CD4-positive, alpha-beta T cell treated with Interleukin-21 for 1 hour (primary cell): ENCODE measurements at places on chromosomes 4 and X.

GRCh38 chrX:145813081-145813480 is 4.5 kb upstream of the SLITRK2 start:
- DNase-seq, result no peak

DNA sequence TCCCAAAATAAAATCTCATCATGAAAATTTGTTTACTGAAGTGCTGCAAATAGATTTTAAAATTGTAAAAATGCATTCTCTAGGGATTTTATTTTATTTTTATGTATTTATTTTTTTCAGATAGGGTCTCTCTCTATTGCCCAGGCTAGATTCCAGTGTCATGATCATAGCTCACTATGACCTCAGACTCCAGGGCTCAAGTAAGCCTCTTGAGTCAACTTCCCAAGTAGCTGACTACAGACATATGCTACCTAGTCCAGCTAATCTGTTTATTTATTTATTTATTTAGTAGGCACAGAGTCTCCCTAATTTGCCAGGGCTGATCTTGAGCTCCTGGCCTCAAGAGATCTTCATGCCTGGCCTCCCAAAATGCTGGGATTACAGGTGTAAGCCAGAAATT is 317.7 kb upstream of the ANXA10 start:
- DNase-seq, result no peak

- no peak for DNase-seq
These were observed 775.4 kb downstream of the STPG2 start for GRCh38 chr4:97367878-97368277.

- no peak for DNase-seq
These were observed 141.3 kb downstream of the NR3C2 start for GRCh38 chr4:148300877-148301276.

GRCh38 chrX:68693481-68694434 is 46.3 kb downstream of the STARD8 start:
- peak; percentile 6 for DNase-seq

- DNase-seq, result no peak
These were observed 566.5 kb upstream of the FRG1 start for GRCh38 chr4:189374176-189374575.

- no peak for DNase-seq
These were observed 22.6 kb upstream of the TLR7 start for GRCh38 chrX:12844319-12844718.

DNA sequence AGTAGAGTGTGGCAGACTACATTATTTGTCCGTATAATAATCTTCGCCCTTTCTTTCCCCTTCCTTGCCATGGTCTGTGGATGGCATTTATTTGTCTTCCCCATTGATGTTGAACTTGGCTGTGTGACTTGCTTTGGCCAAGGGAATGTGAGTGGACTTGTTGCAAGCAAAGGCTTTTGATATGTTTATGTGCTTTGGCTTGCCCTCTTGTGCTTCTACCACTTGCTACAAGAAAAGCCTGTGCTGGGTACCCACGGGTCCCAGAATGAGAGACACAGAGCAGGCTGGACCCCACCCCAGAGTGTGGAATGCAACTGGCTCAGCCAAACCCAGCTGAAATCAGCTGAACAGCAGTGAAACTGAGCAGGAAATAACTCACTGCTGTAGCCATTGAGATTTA is 63.0 kb downstream of the FAM184B start:
- no peak for DNase-seq

DNA sequence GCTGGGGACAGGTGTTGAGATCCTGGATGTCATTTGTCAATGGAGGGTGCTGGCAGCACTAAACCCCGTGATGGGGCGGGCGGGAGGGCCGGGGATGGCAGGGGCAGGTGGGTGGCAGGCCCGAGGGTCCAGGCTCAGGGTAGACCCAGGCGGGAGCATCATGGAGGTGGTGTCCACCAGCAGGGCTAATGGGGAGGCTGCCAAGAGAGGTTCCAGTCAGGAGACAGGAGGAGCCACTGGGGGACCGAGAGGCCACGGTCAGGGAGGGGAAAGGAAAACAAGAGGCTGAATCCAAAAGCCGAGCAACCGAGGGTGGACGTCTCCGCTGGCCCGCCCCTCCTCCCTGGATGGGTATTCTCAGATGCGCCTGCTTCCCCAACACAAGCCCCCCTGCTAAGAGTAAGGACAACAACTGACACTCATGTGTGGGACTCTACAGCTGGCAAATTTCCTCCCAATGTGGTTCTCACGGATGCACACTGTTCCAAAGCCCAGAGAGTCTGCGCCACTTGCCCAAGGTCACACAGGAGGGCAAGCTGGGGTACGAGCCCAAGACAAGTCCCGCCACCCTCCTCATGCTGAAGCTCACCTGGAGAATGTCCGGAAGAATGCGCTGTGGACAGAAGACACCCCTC is 132.0 kb downstream of the CPZ start:
- DNase-seq, result no peak

GRCh38 chr4:140818433-140818832 is 62.2 kb upstream of the TBC1D9 start:
- no peak for DNase-seq

DNA sequence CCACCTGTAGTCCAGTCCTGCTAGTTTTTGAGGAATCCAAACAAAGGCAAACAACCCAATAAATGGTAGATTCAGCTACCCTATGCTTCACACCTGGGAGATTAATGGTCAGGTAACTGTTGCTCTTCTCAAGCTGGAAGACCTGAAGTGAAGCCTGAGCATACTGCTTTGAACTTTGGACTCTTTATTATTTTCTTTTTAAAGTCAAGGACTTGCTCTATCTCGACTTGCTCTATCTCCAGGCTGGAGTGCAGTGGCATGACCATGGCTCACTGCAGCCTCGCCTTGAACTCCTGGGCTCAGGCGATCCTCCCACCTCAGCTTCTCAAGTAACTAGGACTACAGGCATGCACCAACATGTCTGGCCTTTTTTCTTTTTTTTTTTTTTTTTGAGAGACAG is 14.7 kb upstream of the KLHL13 start:
- DNase-seq, result no peak

DNA sequence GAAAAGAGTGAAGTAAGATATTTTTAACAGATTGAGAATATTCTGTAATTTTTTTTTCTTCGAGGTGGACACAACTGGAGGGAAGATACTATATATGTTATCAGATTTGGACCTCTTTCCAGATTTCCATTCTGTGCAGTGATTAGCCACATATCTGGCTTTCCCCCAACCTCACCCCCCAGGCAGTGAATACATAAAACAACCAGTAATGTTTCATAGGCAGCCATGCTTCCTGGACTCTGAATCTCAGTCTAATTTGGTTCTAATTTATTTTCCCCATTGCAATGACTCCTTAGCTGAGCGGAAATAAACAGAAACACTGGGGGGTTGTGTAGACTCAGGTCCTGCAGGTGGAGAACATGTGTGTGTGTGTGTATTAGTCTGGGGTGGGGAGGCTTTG is 226.5 kb downstream of the FBXW7 start:
- DNase-seq, result no peak

GRCh38 chrX:9341291-9342201 is 123.3 kb upstream of the TBL1X start:
- peak; percentile 66 for DNase-seq

DNA sequence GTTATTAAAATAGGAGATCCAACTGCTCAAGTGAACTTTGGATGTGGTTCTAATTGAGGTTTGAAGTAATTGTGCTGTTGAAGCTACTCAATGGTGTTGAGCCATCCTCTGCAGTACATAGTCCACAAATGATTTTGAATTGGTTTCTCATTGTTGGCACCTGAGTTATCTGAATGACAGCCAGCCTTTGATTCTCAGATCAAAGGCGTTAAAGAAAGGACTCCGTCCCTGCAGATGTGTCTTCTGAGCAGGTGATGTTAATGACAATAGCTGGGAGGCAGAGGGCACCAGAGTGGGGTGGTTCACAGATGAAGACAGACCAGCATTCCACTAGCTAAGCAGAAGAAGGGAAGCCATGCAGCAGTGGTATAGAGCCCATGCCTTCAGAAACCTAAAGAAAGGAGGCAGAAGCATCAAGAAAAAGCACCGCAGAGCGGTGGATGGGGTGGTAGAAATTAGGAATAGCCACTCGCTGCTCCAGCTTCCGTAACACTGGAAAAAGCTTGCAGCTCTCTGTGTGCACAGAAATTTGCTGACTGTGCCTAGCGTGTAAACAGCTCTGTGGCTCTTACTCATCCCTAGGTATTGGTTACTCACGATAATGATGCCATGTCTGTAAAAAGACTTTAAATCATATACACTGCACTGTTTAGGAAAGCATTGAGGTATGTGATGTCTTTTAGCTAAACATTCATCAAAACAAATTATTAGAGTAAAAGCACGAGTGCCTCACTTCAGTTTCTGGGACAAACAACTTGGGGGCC is 79.2 kb upstream of the CLCN4 start:
- peak; percentile 45 for DNase-seq

DNA sequence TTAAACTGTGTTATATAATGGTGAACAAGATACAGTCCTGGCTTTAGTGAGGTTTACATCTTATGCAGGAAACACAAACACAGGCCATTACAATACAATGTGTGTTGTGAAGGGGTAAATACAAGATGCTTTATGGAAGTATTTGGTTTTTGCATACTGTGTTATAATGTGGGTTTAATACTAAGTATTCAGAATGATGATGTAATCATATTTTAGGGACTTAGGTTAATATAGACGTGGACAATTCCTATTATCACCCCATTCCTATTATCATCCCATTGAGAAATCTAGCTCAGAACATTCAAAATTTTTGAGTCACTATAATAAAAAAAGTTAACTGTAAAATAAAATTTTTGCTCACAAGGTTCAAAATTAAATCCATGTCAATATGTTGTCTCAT is 24.1 kb downstream of the MMAA start:
- DNase-seq, result no peak

- peak; percentile 48 for DNase-seq
These were observed 7.0 kb downstream of the AMMECR1 start for GRCh38 chrX:110310896-110311295.

DNA sequence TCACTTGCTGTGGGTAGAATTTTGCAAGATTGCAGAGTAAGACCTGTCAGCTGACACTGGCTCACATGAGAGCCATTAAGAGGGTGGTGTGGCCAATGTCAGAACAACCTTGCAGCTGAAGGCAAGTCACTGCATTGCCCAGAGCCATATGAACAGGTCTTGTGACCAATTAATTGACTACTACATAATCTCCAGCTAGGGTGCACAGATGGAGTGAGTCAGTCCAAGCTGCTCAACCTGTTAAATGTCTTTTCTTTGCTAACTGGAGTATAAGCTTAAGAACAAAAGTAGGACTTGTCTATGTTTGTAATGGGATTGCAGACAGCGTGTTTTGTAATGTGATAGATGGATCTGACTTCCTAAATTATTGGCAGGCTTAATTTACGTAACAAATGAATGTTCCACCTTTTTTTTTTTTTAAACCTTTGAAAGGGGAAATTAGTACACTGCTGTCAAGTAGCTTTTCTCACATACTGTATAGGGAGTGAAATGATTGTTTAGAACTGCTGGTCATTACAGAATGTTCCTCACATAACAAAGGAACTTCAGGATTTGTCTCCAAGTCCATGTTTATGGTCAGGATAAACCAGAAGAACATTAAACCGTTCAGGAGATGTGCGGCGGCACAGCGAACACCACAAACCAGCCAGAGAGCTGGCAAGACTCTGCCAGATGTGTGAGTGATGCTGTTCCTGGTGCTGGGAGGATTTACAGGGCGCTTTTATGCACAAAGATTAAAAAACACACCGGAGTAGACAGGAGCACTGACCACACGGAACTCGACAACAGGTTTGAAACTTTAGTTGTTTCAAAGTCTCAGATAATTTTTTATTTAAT is 37.0 kb downstream of the FNIP2 start:
- DNase-seq, result no peak

DNA sequence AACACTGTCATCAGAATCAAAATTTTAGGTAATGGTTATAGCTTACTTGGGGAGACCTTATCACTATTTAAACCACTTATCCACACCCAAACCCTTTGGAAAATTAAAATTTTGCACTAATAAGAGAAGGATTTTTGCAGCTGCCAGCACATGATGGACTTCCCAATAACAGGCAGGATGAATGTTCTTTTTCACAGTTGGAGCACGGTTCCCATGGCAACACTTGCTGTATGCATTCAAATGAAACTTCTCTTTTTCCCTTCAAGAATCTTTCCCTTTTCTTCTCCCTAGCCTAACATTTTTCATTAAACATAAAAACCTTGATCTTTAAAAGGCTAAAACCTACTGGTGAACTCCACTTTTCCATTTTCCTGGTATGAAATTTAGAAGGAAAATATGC is 768.2 kb downstream of the KCTD8 start:
- DNase-seq, result no peak

- DNase-seq, result no peak
These were observed 581.3 kb upstream of the TENM3 start for GRCh38 chr4:181661923-181662322.
